ENCODE measurements at places on chromosomes 2 and 18.

DNA sequence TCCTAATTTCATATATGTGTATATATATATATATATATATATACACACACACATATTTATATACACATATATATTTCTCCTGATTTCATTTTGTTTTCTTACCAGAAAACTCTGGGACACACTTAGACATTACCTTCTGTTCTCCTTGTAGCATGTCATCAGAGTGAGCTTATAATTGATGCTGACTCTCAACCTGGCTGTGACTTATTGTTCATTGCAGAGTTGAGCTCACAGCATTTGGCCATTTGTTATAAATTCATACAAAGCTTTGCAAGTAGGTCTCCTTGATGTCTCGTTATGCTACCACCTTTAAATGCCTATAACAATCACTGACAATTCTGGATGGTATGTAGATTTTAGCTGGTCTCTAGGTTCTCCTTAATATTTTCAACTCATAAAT lies 314.8 kb downstream of the LRRTM4 start:
- DNase-seq: no peak

DNA sequence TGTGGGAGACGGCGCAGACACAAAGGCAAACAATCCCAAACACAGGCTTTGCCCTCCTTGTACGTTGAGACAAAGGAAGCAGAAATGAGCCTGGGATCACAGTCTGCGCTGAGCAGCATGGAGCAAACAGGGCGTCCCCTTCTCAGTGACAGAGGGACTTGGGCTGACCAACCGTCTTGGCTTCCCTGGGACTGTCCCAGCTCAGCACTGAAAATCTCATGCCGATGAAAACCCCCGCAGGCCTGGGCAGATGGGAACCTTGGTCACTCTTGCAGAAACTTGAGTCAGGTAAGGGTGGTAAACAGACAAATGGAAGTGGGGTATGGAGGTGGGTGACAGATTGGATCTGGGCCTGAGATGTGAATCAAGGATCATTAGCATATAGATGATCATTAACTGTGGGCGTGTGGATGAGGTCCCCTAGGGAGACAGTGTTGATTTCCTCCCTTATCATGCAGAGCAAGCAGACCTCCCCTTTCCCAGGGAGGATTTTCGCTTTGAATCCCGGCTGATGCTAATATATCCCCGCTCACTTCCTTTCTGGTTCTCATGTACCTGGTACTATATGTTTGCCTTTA lies 19.1 kb upstream of the SH3BP4 start:
- DNase-seq: no peak

GRCh38 chr2:177638507-177638906 lies 245.9 kb downstream of the AGPS start:
- DNase-seq: no peak

GRCh38 chr2:195575879-195576401 lies 81.1 kb upstream of the SLC39A10 start:
- no peak for DNase-seq

DNA sequence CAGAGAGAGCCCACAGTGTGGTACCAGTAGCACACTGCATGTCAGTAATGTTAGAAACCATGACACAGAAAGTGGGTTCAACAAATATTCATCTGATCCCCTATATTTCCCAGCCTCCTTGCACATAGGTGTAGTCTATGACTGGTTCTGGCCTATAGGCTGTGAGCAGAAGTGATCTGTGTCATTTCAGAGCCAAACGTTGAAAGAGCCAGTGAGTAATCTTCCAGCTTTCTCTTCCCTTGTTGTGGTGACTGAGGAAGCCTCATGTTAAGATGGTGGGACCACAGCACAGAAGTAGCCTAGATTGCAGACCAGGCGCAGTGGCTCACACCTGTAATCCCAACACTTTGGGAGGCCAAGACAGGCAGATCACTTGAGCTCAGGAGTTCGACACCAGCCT lies 4.1 kb downstream of the TMEM237 start:
- DNase-seq: no peak

DNA sequence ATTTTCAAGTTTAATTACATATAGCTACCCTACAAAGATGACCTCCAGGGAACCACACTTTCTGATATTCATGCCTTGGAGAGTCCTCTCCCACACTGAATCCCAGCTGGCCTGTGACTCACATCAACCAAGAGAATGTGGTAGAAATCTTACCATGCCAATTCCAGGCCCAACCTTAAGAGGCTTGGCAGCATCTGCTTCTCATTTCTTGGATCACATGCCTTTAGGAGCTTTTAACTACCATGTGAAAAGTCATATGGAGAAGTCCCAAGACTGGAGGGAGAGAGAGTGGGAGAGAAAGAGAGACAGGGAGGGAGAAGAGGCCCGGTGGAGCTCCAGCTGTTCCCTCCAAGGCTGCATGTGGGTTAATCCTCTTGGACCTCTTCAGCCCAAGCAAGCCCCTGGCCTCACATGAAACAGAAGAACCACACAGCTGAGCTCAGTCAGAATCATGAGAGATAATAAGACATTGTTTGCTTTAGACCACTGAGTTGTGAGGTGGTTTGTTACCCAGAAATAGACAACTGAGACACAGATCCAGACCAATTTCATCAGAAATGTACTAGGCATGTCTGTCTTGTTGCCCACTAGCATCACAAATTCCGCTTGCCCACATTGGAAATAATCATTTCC lies 190.7 kb downstream of the MTCL1 start:
- no peak for DNase-seq

- no peak for DNase-seq
These were observed 320.8 kb upstream of the MEIS1 start for GRCh38 chr2:66113988-66114625.

DNA sequence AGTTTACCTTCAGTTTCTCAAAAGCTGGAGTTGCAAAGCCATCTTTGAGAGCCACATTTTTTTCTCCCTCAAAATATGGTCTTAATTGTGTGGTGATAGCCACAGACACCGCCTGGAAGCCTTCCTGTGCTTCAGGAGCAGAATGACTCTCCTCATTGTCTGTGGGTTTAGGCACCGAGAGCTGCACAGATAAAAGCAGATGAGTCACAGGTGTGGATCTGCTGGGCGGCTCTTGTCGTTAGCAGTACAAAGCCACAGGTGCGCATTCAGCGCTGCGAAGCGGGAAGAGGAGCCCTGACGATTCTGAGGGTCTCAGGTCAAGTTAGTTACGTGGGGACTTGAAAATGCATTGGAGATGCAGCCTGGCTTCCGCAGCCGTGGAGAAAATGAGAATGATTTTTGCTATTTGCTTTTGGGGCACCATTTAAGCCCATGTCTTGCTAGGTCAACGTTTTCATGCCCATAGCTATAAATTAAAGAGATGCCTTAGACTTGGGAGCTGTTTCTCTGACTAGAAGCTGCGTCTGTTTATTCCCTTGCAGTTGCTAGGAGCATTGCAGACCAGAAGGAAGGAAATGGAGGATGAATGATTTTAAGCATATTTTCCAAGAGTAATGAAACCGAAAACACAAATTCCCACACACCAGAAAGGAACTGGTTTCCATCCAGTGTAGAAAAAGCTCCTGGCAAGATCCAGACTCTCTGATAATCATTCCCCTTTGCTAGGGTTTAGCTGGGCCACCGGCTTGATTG lies 51.5 kb downstream of the KLHL29 start:
- no peak for DNase-seq

DNA sequence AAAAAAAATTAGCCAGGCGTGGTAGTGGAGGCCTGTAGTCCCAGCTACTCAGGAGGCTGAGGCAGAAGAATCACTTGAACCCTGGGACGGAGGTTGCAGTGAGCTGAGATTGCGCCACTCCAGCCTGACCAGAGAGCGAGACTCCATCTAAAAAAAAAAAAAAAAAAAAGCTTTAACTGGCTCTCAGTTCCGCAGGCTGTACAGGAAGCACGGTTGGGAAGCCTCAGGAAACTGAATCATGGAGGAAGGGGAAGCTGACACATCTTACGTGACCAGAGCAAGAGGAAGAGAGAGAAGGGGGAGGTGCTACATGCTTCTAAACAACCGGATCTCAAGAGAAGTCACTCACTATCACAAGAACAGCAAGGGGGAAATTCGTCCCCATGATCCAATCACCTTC lies 505.6 kb upstream of the SLC8A1 start:
- DNase-seq: no peak

DNA sequence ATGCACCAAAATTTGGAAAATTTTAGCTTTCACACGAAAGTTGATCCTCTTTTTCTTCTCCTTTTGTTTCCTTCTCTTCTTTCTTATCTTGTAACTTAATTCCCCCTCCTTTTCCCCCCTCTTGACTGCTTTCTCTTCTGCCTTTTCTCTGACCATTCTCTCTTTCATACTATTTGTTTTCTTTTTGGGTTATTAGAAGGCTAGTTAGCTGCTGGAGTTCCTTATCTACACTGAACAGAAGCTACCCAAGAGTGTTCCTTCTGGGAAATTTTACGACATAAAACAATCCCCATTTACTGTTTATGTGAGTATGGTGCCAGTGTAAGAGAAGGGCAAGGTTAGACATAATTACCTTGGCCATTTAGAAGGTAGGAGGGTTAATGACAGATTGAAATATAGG lies 218.4 kb upstream of the DTNA start:
- no peak for DNase-seq

- no peak for DNase-seq
These were observed 368.6 kb upstream of the SPRED2 start for GRCh38 chr2:65800998-65801397.

DNA sequence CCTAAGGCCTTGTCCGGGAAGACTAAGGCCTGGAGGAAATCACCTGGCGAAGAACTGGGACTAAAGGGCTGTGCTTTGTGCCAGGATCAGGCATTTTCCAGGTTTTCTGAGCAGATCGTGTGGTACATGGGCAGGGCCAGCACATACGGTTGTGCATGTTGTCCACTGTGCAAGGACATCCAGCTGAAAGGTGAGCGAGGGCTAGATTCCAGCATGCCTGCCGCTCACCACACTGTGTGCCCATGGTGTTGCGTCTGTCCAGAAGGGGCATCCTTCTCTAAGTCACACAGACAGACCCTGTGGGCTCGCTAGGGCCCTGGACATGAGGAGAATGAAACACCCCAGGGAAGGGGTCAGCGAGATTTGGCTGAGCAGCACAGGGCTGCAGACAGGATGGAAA lies 80.3 kb upstream of the TAF1B start:
- no peak for DNase-seq

DNA sequence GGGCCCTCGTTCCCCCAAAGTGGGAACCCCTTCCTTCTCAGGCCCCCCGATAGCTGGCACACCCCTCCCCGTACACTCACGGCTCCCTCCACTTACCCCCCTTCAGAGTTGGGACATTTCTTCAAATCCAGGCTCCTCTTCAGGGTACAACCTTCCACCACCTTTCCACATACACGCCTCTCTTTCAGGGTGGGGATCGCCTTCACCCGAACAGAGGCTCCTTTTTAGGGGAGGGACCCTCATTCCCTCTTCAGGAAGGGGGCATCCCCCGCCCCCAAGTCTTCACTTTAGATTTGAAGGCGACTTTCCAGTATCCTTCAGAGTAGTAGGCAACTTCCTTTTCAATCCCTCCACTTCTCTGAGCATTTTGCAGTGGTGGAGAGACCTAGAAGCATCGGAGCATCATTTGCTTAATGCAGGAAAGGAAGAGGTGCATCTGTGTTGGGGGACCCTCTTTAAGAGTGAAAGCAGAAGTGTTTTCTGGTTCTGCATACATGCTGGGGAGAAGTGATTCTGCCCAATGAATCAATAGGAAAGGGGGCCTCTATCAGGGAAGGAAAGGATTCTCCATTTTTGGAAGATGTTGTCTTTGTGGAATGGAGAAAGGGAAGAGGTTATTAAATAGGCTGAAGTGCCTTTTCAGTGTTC lies 845 bp downstream of the EML4 start:
- no peak for DNase-seq

DNA sequence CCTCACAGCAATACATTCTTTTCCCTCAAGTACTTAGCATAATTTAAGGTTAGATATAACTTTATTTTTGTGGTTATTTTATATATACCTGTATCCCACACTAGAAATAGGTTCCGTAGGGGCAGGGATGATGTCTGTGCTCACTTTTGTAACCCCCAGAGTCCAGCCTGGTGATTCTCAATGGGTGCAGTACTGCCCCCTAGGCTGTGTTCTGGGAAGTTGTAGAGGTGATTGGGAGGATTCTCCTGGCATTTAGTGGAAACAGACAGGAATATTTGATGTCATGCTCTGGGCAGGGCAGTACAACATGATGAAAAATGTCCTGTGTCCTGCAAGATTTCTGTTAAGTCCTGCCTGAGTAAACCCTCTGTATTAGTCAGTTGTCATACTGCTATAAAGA lies 333.3 kb downstream of the PLCL1 start:
- DNase-seq: no peak

GRCh38 chr2:17517481-17518211 lies 594 bp downstream of the RAD51AP2 start:
- no peak for DNase-seq

DNA sequence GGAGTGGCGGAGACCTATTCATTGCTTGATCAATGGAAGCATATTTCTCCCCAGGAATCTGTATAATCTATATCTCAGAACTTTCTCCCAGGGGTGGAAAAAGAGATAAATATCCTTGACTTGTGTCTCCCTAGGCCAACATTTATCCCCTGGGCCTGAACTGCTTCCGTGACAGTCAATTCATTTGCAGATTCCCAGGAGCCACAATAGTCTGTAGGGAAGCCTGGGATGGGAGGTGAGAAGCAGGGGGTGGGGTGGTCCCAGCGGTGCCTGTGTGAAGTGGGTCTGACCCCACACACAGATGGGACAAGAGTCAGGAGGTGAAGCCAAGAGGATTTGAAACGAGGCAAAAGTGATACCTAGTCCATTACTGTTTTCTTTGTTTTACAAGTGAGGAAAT lies 166.8 kb downstream of the DPP10 start:
- no peak for DNase-seq

- no peak for DNase-seq
These were observed 281.7 kb downstream of the CCDC85A start for GRCh38 chr2:56465491-56465890.

GRCh38 chr2:61354543-61355197 lies 116.2 kb downstream of the USP34 start:
- DNase-seq: no peak

- no peak for DNase-seq
These were observed 4.9 kb downstream of the ASAP2 start for GRCh38 chr2:9211496-9211895.

- no peak for DNase-seq
These were observed 303.4 kb upstream of the NCKAP5 start for GRCh38 chr2:133871545-133872209.

DNA sequence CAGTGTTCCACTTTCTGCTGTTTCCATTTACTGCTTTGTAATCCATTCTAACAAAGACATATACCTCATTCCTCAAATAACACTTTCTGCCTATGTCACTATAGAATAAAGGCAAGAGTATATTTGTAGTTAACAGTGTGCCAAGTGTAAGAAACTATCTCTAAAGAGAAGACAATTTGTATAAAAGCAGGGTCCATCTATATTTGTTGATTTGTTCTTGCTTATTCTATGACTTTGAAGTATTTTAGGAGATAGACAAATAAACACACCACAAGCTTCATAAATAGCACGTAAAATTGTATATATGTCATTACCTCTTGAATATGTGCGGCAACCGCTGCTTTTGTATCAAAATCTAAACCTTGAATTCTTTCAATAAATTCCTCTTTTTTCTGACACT lies 56.0 kb downstream of the CCDC88A start:
- no peak for DNase-seq

DNA sequence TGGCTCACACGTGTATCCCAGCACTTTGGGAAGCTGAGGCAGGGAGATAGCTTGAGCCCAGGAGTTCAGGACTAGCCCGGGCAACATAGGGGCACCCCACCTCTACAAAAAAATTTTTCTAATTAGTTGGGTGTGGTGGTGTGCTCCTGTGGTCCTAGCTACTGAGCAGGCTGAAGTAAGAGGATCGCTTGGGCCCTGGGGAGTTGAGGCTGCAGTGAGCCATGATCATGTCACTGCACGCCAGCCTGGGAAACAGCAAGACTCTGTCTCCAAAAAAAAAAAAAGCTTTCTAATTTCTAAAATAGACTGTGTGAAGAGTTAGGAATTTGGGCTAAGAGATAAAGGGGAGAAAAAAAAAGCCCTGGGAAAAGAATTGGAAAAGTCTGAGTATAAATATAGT lies 51.9 kb upstream of the NAB1 start:
- DNase-seq: no peak

Data from NCI-H1417 treated with DMSO at 0.1 percent for 48 hours (cell line).